ENCODE measurements at places on chromosomes 3 and 15. TPM values are rescaled to one million over a fixed set of nuclear protein-coding genes. Genes with fewer than 3 reads are reported as not detected.

GRCh38 chr3:59607656-59608055 is 557.8 kb upstream of the CFAP20DC start:
- no peak for DNase-seq

DNA sequence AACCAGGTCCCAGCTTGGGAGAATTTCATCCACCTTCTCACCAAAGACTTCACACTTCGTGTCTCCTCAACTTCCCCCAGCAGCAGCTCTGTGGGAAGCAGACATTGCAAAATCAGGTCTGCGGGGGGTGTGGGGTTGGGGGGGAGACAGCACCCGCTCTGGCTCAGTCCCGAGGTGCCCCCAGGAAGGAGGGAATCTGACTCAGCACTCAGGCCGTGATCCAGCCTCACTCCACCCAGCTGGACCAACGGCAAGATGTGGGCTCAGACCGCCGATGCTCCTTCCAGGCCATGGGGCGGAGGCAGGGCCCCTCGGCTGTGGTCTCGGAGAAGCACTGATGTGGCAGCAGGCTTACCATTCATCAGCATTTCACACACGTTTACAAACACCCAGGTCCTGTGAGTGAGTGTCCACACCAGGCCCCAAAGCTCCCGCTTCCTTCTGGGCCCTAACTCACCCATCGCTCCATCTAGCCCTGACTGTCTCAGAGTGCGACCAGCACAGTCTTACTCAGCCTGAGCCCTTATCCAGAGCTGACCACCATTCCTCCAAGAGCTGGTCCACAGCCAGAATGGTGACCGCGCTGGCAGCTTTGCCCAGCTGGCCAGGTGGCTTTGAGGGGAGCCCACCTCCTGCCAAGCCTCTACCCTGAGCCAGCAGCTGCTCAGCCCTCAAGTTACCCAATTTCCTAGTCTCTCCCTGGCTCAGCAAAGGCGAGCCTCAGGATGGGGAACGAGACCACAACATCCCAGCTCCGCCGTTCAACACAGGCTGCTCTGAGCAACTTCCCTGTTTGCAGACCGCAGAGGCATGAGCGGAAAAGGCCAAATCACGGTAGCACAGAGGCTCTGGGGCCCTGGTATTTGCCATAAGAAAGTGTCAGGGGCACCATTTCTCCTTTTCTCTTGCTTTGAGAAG is 3.3 kb downstream of the STAB1 start:
- no peak for DNase-seq

TICRR gene
- 22.0 TPM for total RNA-seq

TEX55 gene
- not detected for total RNA-seq

DNA sequence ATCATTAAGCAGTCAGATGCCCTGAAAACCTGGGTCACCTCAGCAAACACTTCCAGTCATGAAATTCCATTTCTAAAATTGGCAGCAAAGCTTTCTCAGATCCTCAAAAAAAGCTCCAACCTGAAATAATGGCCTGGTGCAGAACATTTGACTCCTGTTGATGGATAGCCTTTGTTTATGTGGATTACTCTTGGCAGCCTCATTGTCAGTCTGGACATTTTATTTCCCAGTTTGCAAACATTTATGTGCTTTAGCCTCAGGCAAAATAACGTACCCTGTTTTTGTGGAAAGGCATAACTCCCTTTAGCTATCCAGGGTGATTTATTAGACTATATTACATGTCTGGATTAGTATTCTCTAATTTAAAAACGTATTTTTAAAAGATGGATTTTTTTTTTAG is 53.9 kb downstream of the PXYLP1 start:
- DNase-seq, result no peak

DNA sequence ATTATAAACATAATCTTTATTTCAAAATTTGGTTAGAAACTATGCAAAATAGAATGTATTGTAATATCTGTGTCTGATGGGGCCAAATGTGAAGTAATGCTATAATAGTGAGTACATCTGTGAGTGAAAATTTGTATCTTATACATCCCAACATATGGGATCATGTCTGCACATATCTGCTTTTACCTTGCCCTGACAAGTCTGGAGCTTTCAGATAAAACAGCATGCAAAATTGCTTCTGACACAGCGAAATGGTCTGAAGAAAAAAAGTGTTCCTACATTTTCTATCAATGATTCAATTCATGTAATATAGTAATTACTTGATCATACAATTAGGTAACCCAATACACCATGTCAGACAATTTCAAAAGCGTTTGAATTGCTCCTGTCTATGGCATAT is 58.1 kb upstream of the P3H2 start:
- no peak for DNase-seq

- DNase-seq, result no peak
Observed at GRCh38 chr3:45885979-45886705, at the start of gene CCR9. Gene CCR9 (plus strand): TSS chr3:45886543. CDS start chr3:45894934, 8,391 bp downstream.

GRCh38 chr15:64285871-64286270 is 70.1 kb downstream of the CSNK1G1 start:
- no peak for DNase-seq

Measured in endodermal cell (in vitro differentiated cells).